Effector CD4-positive, alpha-beta T cell (primary cell): ENCODE measurements at places on chromosomes 12 and 14.

- DNase-seq, result no peak
These were observed 106.3 kb downstream of the PTCSC3 start for GRCh38 chr14:36070031-36070719.

- DNase-seq, result peak; percentile 59
These were observed 11.7 kb upstream of the NFKBIA start for GRCh38 chr14:35416108-35416750.

DNA sequence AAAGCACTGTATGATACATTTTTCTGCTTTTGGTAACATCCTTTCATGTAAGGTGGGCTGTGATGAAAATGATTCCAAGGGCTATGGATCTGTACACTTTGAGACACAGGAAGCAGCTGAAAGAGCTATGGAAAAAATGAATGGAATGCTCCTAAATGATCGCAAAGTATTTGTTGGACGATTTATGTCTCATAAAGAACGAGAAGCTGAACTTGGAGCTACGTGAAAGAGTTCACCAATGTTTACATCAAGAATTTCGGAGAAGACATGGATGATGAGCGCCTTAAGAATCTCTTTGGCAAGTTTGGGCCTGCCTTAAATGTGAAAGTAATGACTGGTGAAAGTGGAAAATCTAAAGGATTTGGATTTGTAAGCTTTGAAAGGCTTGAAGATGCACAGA, 22.1 kb upstream of the SRGAP1 start:
- DNase-seq, result no peak

DNA sequence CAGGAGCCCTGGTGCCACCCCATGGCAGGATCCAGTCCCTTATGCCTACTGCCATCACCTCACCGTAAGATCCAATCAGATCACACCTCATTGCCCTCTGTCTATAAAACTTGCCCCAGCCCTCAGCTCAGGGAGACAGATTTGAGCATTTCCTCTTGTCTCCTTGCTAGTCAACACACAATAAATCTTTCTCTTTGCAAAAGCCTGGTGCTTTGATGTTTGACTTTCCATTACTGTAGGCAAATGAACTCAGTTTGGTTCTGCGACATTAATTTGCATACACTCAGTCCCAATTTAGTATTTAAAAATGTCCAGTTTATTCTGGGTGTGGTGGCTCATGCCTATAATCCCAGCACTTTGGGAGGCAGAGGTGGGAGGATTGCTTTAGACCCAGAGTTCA, 188.4 kb downstream of the AEBP2 start:
- DNase-seq, result no peak

GRCh38 chr12:19489168-19489567, 49.9 kb downstream of the AEBP2 start:
- no peak for DNase-seq

DNA sequence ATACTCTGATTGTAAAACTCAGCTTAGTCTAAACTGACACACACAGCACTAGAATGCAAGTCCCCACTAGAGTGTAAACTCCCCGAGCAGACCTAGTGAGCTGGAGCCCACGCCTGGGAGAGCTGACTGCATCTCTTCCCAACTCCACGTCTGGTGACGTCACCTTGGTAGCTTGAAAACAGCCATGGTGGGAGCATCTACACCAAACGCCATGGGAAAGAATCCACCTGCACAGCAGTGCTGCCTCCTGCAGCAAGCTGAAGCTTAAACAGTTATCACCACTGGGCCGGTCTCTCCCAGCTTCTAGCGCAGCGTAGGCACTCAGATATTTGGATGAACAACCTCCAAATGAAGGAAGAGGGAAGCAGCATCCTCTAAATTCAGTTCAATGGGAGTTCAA, 4.3 kb upstream of the PAPLN start:
- DNase-seq, result no peak

- DNase-seq, result no peak
These were observed 159.8 kb downstream of the FSCB start for GRCh38 chr14:44347316-44347715.

GRCh38 chr14:52527052-52527451, 25.3 kb downstream of the TXNDC16 start:
- no peak for DNase-seq

- no peak for DNase-seq
These were observed 139.3 kb downstream of the SSPN start for GRCh38 chr12:26334621-26335124.

DNA sequence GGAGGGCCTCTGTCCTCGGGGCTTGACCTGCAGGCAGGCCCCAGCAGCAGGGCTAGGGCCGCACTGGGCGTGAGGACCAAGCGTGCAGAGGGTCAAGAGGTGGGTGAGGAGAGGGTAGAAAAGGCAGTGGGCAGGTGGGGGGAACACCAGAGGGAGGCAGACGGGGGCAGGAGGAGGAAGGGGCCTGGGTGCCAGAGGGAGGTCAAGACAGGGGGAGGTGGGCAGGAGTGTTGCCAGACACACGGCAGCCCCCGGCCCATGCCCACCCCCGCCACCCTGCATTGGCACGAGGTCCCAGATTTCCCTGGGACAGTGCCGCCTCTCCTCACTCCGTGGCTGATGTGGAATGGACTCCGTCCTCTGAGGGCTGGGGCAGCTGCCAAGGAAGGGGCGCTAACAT, 8.2 kb downstream of the TMEM121 start:
- DNase-seq, result no peak

DNA sequence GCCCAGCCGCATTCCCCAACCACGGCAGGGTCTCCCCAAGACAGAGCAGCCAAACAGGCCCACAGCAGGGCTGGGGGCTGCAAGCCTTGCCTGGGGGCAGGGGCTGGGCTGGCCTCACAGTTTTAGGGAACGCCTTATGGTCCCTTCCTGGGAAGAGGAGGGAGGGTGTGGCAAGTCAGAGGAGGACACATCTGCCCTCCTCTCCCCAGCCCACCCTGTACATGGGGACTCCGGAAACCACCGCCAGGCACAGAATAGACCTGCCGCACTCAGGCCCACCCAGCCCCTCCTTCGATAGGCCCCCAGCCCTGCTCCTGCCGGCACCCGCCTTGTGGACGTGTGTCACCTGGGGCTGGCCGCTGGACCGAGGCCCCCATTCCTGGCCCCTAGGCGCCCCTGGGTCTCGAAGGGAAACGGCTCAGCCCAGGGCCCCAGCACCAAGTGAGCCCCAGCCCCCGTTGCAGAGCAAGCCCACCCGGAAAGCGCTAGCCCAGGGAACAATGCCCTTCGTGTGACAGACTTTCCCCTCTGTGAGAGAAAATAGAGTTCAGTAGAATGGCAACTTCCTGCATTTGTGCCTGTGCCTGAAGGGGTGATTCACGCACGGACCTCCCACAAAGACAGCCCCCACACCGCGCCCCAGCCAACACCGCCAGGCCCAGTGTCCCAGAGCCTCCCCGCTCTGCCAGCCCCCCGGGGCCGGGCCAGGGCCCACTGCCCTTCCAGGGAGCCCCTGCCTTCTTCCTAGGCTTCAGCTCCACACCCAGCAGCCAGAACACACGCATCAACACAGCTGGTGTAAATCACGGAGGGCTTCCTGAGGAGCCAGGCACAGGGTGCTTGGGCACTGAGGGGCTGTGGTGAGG, 12.0 kb upstream of the NUDT14 start:
- no peak for DNase-seq

DNA sequence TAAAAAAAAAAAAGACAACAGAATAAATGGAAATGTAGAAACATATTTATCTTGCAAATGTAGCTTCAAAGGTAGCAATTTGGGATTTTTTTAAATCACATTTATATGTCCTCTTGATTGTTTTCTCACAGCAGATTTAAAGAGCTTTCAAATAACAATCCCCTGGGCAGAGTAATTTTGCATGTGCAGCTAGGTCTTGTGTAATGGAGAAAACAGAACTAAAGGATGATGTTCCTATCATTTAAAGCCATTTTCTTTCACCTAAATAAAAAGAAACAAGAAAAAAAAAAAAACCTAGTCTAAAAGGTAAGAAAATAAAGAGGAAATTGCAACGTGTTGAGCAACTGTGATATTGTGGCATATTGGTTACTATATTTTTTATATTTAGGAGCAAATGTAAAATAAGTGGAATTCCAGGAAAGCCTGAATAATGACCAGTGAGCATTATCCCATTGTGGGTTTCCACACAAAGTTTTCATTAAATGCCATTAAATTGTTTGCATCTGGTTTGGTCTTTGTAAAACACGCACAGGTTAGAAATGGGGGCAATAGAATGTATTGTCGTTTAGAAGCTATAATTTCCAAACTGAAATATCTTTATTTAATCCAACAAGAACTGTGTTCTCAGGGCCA, 215.6 kb downstream of the SLC6A15 start:
- DNase-seq, result no peak

- DNase-seq, result no peak
These were observed 71.3 kb downstream of the FLRT2 start for GRCh38 chr14:85601246-85601645.

- DNase-seq, result no peak
These were observed 162.6 kb downstream of the ETNK1 start for GRCh38 chr12:22787557-22787956.

- DNase-seq, result no peak
These were observed 191.9 kb upstream of the PWP1 start for GRCh38 chr12:107493666-107494065.

GRCh38 chr14:53310412-53310811, 157.3 kb upstream of the DDHD1 start:
- no peak for DNase-seq

GRCh38 chr12:74537126-74537706, 419 bp upstream of the ATXN7L3B start:
- no peak for DNase-seq

DNA sequence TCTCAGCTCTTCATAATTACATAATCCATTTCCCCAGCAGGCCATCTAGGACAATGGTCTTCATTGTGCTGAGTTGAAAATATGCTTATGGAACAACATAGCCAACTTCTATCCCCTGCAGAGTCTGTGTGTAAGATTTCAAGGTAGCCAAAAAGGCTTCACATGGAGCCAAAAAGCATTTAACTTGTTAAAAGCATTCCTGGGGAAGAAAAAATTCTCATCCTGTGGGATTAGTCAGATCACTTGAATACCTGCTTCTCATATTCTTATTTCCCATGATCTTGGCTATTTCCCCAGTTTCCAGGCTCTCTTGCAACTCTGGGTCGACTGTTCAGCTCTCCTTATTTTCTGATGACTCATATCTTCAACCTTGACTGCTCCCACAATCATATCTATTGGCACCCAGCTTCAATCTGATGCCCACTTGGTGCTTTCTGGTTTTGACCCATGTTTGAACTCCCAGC, 178.9 kb downstream of the KLHL28 start:
- no peak for DNase-seq

DNA sequence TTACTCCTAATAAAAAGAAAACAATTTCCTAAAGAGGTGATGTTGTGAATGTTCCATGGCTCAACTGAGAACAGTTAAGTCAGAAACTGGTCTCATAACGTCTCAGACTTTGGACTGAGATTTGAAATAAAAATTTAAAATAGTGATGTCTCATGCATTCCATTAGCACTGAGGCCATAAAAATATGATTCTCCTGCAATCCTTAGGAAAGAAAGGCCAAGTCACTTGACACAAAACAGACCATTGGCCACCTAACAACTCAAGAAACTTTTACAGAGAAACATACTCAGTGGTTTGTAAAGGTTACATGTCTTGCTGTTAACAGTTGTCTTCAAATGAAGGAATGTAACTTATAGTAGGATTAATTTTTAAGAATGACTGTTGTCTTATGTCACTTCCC, 58.1 kb downstream of the STAB2 start:
- DNase-seq, result no peak

DNA sequence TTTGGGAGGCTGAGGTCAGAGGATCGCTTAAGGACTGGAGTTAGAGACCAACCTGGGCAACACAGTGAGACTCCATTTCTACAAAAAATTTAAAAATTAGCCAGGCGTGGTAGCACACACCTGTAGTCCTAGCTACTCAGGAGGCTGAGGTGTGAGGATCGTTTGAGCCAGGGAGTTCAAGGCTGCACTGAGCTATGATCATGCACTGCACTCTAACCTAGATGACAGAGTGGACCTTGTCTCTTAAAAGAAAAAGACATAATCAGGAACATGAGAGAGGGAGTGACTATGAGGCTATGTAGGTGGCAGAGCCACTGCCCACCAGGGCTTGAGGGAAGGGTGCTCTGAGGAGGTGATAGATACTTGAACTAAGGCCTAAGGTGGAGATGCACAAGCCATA, 49.2 kb upstream of the PLXNC1 start:
- no peak for DNase-seq

- no peak for DNase-seq
These were observed 5.8 kb upstream of the PSMC6 start for GRCh38 chr14:52701223-52701622.

DNA sequence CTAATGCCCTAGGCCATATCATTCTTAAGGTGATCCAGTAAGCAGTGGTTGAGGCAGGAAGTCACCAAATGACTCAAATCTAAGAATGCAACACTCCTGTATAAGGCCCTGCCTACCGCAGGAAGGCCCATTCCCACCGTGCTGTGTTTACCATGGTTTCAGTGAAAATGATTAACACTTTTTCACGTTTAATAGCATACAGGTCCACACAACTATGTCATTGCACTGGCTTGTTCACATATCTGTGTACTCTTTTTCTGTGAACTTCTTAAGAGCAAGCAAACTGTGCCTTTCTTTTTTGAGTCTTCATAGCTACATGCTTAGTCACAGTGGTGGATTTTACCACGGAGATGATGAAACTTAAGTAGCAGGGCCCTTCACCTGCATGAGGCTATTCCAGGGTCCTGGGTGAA, 214.9 kb downstream of the CNTN1 start:
- DNase-seq, result no peak

DNA sequence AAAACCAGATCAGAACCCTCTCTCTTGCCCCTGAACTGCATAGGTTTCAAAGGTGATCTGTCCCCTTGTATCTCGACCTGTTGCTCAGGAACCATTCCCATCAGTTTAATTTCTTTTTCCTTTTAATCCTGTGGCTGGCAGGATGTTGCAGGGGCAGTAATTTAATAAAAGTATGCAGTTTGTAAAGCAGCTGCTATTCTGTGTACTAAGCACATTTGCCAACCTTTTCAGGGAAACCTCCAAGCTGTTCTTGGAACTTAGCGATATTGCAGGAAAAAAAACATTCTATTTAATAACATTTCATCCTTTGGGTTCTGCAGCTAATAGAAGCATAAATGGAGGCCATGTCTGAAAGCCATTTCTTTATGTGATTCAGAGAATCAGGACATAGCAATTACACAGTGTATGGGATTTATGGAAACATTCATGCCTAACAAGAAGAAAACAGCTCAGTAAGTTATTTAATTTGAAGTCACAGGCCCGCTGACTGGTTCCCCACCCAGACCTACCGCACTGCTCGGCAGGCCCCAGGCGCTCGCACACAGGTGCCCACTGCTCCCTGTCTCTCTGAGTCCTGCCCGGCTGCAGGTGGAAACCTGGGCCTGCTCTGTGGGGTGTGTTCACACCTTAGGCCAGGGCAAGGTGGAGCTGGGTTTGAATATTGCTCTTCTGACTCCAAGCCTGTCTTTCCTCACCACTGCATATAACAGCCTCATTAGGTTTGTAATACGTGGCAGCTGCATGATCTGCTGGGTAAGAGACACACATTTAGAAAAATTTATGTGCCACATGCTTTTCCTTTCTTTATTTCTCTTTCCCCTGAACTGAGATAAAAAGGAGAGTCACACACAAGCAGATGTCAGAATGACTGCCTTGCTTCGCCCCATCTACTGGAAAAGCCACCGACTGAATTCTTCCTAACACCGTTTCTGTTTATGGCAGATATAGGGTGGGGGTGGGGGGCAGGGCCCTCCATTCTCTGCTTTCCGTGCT, 119.7 kb downstream of the SLC25A47 start:
- DNase-seq, result no peak
